ENCODE measurements at places on chromosomes 13 and 19. TPM values are rescaled to one million over a fixed set of nuclear protein-coding genes. Genes with fewer than 3 reads are reported as not detected.

Gene CEACAM20
- total RNA-seq, result 2.3 TPM

Gene KLK8
- total RNA-seq, result 12.0 TPM

Gene SERTAD1
- 9.2 TPM for total RNA-seq

Gene LIN37
- 15.5 TPM for total RNA-seq

Gene KRTDAP
- total RNA-seq, result 2.0 TPM

Gene ARGLU1
- total RNA-seq, result 89.0 TPM

- H3K36me3 ChIP-seq, result peaks cover 3% of the 10 kb centered on the region
- H3K27ac ChIP-seq, result no peak overlapping the region
- no peaks in the 10 kb centered on the region for H3K4me1 ChIP-seq
- no peak overlapping the region for H3K4me3 ChIP-seq
Measured at GRCh38 chr13:34017231-34017630, 199.3 kb downstream of the RFC3 start.

DNA sequence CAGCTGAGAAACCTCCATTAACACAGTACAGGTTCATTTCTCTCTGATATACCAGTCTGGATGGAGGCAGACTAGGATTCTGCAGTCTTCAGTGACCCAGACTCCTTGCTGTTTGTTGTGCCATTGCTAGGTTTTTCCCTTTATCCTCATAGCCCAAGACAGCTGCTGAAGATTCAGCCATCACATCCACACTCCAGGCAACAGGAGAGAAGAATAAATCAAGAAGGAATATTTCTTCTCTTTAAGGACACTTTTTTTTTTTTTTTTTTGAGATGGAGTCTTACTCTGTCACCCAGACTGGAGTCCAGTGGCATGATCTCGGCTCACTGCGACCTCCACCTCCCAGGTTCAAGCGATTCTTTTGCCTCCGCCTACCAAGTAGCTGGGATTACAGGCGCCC lies 14.3 kb downstream of the CLPTM1 start:
- H3K4me3 ChIP-seq, result no peak overlapping the region
- H3K27me3 ChIP-seq, result no peaks in the 10 kb centered on the region
- H3K36me3 ChIP-seq, result peaks cover 13% of the 10 kb centered on the region

DNA sequence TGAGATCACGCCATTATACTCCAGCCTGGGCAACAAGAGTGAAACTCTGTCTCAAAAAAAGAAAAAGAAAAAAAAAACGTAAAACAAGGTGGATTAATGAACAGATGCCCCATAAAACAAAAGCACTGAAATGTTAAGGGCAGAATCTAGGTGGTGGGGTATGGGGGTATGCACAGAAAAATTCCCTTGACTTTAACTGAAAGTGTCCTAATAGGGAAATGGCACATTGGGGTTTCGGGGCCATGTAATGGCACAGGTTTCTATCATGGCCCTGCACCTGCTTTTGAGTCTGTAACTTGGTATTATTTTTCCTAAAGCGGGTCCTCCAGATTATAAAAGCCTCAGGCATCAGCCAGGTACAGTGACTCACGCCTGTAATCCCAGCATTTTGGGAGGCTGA lies 16.2 kb downstream of the NOP53 start:
- H3K4me1 ChIP-seq, result no peaks in the 10 kb centered on the region
- no peak overlapping the region for H3K27ac ChIP-seq
- H3K27me3 ChIP-seq, result no peaks in the 10 kb centered on the region
- H3K4me3 ChIP-seq, result no peak overlapping the region

- H3K36me3 ChIP-seq, result no peaks in the 10 kb centered on the region
- H3K4me1 ChIP-seq, result peaks cover 14% of the 10 kb centered on the region
- no peaks in the 10 kb centered on the region for H3K27me3 ChIP-seq
- no peak overlapping the region for H3K4me3 ChIP-seq
- no peak for DNase-seq
Measured at GRCh38 chr13:37127691-37128241, 22.3 kb upstream of the CSNK1A1L start.

- no peaks in the 10 kb centered on the region for H3K27me3 ChIP-seq
- H3K27ac ChIP-seq, result peak overlapping the region; percentile 23
- peaks cover 4% of the 10 kb centered on the region for H3K36me3 ChIP-seq
- H3K4me3 ChIP-seq, result no peak overlapping the region
- DNase-seq, result no peak
Measured at GRCh38 chr19:48196933-48197665, 26.6 kb downstream of the ZSWIM9 start.

DNA sequence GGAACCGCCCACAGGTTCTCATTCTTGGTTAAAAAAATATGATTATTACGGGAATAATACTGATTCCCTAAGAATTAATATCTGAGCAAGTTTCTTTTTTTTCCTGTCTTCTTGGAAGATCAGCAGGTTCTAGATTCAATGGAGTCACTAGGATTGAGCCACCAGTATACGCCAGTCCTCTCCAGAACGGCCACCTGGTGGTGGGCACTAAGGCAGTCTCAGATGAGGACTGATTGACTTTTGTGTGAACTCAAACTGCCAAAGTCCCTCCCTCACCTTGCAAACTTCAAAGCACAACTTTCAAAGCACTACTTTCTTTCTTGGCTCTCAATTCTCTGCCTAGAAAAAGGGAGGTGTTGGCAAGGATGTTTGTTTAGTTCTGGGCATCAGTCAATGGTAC lies 33.3 kb upstream of the ALOX5AP start:
- no peaks in the 10 kb centered on the region for H3K36me3 ChIP-seq
- no peak overlapping the region for H3K4me3 ChIP-seq
- DNase-seq, result no peak
- peaks cover 9% of the 10 kb centered on the region for H3K27me3 ChIP-seq

DNA sequence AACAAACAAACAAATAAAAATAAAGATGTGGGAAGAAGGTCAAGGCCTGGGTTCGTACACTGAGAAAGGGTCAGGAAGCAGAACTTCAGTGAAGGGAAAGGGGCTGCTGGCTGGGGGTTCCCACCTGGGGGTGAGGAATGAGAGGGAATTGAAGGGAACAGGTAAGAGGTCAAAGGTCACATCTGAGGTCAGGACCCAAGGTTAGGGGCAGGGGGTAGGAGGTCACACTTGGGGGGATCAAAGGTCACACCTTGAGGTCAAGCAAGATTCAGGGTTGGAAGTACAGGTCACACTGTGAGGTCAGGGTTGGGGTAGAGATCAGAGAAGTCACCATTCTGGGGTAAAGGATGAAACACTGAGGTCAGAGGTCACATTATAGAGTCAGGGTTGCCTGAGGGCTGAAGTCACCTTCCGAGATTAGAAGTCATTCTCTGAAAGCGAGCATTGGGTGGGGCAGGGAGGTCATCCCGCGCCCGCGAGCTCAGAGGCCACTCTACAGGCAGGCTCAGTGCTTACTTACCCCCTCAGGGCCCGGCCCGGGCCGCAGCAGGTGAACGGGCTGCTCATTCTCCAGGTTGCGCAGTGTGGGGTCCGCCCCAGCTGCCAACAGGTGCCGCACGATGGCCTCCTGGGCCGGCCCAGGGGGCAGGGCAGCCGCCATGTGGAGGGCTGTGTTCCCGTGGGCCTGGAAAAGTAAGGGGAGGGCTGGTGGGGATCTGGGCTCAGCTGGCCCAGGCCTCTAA lies 10.8 kb downstream of the NFKBID start:
- H3K4me3 ChIP-seq, result no peak overlapping the region
- no peak for DNase-seq
- peaks cover 25% of the 10 kb centered on the region for H3K36me3 ChIP-seq
- H3K4me1 ChIP-seq, result no peaks in the 10 kb centered on the region
- H3K27me3 ChIP-seq, result no peaks in the 10 kb centered on the region
- no peak overlapping the region for H3K27ac ChIP-seq

- no peak overlapping the region for H3K4me3 ChIP-seq
- H3K27ac ChIP-seq, result no peak overlapping the region
- peaks cover 8% of the 10 kb centered on the region for H3K27me3 ChIP-seq
- H3K36me3 ChIP-seq, result no peaks in the 10 kb centered on the region
Measured at GRCh38 chr19:29548483-29549085, 22.8 kb downstream of the VSTM2B start.

DNA sequence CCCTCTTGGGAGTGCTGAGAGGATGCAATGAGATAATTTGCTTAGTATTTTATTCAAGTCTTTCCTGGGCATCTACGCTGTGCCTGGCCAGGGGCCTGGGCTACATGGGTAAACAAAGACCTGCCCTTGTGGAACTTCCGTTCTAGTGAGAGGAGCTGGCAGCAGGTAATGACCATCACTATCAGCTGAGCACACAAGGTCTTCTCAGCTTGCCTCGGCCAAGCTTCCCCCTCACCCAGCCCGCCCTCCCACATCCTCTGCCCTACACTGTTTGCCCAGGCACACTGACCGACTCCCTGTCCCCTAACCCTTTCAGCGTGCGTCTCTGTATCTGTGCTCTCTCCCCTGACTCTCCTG lies 8.6 kb upstream of the FKRP start:
- H3K4me3 ChIP-seq, result no peak overlapping the region
- peaks cover 3% of the 10 kb centered on the region for H3K36me3 ChIP-seq
- DNase-seq, result no peak
- H3K27me3 ChIP-seq, result no peaks in the 10 kb centered on the region
- peaks cover 23% of the 10 kb centered on the region for H3K4me1 ChIP-seq
- H3K27ac ChIP-seq, result no peak overlapping the region

DNA sequence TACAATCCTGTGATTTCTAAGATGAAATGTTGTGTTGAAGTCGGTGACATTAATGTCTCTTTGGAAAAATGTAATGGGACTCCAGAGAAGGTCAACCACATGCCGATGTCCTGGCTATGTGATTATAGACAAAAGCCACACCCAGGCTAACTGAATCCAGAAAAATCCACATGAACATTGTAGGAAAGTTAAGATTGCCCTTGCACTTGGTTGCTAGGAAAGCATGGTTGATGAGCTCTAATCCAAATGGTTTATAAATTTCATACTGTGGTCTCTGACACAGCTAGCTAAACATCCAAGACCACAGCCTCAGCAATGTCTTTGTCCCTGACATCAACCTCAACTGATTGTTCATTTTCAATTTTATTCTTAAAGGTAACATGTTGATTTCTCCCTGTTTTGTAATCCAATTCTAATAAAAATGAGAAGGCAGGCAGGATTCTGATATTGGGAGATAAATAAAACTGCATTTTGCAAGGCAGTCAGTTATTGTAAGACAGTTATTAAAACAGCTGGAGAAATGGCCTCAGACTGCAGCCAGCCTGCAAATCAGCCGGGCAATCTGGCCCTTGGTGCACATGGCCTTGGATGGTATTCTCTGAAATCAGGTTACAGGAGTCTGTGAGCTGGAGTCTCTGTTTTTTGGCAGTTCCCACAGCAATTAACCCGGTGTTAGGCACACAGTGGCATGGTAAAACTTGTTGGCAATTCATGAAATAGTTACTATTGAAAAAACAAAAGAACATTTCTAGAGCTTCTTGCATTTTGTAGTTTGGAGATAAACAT lies 93.9 kb downstream of the STARD13 start:
- H3K27me3 ChIP-seq, result no peaks in the 10 kb centered on the region
- H3K4me3 ChIP-seq, result no peak overlapping the region
- no peak for DNase-seq
- peaks cover 4% of the 10 kb centered on the region for H3K36me3 ChIP-seq
- H3K4me1 ChIP-seq, result peaks cover 46% of the 10 kb centered on the region

Measured in type B pancreatic cell (in vitro differentiated cells).